ENCODE measurements at places on chromosomes 16 and 17.

DNA sequence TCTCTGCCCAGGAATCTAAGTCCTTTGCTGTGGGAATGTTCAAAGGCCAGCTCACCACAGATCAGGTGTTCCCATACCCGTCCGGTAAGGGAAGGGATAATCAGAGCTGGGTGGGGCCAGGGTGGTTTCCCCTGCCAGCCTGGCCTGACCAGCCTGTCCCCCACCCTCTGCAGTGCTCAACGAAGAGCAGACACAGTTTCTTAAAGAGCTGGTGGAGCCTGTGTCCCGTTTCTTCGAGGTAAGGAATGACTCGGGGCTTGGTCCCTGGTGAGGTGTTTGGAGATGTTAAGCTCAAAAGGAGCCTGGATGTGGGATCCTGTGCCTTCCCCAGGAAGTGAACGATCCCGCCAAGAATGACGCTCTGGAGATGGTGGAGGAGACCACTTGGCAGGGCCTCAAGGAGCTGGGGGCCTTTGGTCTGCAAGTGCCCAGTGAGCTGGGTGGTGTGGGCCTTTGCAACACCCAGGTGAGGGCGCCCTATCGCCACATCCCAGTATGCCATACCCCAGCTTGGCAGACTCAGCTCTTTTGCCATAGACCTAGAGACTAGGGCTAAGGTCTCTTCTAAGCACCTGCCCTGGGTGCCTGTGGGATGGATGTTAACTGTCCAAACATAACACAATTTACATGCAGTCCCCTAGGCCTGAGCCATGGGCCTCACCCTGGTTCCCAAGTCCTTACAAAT, 997 bp downstream of the ACADVL start:
- no peak for DNase-seq

DNA sequence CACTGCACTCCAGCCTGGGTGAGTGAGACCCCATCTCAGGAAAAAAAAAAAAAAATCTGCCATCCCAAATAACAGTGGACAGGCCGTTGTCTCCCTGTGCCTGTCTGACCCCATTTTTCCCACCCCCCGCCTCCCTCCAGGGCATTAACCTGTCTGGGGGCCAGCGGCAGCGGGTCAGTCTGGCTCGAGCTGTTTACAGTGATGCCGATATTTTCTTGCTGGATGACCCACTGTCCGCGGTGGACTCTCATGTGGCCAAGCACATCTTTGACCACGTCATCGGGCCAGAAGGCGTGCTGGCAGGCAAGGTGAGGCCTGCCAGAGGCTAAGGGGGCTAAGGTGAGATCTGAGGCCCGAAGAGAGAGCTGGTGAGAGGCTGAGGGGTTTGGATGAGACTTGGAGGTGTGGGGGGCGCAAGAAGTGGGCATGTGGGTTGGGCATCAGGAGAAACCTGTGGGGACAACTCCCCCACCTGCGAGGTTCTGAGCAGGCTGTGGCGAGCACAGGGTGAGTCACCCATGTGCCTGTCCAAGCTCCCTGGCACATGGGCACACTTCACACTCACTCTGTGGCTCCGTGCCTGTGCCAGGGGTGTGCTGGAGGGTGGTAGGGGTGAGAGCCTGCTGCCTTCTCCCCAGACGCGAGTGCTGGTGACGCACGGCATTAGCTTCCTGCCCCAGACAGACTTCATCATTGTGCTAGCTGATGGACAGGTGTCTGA, 34.7 kb downstream of the ANKRD40 start:
- DNase-seq = no peak

DNA sequence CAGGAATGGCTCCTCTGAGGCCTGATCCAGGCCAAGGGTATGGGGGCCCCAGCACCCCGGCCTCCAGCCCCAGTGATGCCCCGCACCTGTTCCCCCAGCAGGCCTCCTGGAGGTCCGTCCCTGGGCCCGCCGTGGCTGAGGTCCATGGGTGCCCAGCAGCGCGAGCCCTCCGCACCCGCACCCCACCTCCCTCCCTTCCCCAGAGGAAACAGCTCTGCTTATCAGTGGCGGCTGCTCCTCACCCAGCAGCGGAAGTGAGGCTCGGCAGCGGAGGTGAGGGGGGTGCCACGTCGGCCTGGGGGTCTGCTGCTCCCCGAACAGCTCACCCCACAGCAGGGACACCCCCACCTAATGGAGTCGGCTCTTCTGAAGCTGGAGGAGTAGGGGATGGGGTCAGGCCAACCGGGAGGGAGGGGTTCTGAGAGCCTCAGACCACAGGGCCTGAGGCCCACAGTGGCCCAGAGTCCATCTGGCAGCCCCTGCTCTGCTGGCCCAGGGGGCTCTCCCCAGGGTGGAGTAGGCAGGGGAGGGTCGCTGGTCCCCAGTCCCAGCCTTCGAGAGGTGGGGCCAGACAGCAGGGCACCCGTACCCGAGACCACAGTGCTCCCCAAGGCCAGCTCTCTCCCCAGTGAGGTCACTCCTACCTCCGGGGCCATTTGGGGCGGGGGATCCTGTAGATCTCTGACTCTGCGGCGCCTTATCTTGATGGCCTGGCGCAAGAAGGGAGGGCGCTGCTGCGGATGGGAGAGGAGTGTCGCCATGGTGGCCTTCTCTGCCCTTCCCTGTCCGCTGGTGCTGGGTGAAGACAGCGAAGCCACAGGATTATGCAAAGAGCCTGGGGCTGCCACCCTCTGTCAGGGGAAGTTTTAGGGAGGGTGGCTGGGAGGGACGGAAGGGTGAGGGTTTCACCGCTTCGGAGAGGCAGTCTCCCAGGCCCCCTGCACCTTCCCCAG, at the start of gene UNC13D:
Gene UNC13D (minus strand): TSS at position 828 of the 953 bp plus-strand sequence. CDS start 67 bp downstream, at position 761.
- DNase-seq = no peak

DNA sequence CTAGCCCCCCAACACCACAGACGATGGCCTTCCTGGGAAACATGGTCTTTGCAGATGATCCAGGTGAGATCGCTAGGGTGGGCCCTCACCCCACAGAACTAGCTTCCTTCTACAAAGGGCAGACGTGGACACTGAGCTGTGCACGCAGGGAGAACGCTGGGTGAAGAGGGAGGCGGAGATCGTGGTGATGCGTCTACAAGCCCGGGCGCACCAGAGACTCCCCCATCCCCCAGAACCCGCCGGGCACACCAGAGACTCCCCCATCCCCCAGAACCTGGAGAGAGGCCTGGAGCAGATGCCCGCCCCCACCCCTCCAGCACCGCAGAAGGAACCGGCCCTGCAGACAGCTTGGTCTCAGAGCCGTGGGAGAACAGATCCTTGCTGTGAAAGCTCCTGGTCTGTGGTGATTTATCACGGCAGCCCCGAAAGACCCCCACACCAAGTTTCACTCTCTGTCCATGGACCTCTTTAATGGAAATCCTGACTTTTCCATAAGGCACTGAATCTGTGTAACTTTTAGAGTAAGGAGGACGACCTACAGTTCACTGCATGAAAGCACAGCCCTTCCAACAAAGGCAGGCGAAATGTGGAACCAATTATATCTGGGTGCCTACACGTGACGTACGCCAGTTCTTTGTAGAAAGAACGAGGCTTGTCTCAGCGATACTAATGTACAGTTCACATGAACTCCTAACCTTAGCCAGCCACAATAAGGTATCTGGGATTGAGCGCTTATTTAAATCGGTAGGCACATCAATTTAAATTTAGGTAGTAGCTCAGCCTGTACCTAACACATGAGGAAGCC, 88.5 kb downstream of the ANKRD11 start:
- DNase-seq = no peak

DNA sequence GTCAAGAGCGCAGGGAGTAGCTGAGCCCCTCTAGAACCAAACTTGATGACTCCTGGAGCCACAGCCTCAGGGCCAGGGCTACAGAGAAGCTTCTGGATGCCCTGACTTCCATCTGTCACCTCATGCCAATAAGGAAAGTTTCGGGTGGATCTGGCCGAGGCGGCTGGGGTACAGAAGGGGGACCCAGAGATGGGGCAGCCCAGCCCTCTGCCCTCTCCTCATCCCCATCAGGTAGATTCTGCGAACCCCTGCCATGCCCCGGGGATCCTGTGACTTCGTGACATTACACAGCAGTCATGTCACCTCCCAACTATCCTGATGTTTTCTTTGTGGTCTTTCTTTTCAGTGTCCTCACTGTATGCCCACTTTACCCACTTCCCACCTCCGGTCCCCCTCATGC, 114.4 kb downstream of the CCDC182 start:
- no peak for DNase-seq

GRCh38 chr16:80171746-80172145, 369.0 kb upstream of the DYNLRB2 start:
- no peak for DNase-seq

DNA sequence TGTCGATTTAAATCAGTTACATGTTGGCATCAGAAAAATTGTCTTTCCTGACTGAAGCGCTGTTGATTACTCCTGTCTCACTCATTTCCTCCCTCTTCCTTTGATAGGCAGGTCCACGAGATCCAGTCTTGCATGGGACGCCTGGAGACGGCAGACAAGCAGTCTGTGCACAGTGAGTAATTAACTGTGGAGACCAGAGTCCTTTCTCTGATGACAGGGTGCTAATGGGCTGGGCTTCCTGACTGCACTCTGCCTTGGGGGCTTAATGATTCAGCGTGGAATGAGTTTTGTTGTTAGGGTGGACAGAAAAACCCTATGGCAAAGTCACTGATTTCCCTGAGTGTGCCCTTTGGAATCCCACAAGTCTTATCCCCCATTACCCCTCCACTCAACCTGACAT, 6.5 kb downstream of the GOSR2 start:
- DNase-seq = no peak

GRCh38 chr16:10045291-10045775, 136.9 kb downstream of the GRIN2A start:
- DNase-seq = no peak
